GM12878 (cell line): ENCODE measurements at places on chromosomes 4 and X. TPM values are rescaled to one million over a fixed set of nuclear protein-coding genes. Genes with fewer than 3 reads are reported as not detected.

TCEAL6 gene
- total RNA-seq, result not detected in 2 replicates

SSX5 gene
- total RNA-seq, result not detected in 2 replicates

DMRTC1 gene
- total RNA-seq, result not detected in 2 replicates

KLHL13 gene
- total RNA-seq, result 13.5 and 14.7 TPM in 2 replicates

MAGEC1 gene
- total RNA-seq, result 0.05 TPM in 1 of 2 replicates, not detected in the other

DDIT4L gene
- 0.08 TPM in 1 of 2 replicates, not detected in the other for total RNA-seq

FAM114A1 gene
- 5.0 and 5.4 TPM in 2 replicates for total RNA-seq

PLS3 gene
- total RNA-seq, result 161 and 164 TPM in 2 replicates

BMPR1B gene
- total RNA-seq, result not detected in 2 replicates

HTR2C gene
- not detected in 2 replicates for total RNA-seq

PPA2 gene
- 127 and 128 TPM in 2 replicates for total RNA-seq

TMEM154 gene
- 41.4 and 42.3 TPM in 2 replicates for total RNA-seq

GYG2 gene
- total RNA-seq, result 0.05 TPM in 1 of 2 replicates, not detected in the other

KLHL5 gene
- total RNA-seq, result 16.9 and 19.7 TPM in 2 replicates

DIPK2B gene
- not detected in 2 replicates for total RNA-seq

MSX1 gene
- 0.18 and 0.24 TPM in 2 replicates for total RNA-seq

DCAF12L1 gene
- not detected in 2 replicates for total RNA-seq

DNA sequence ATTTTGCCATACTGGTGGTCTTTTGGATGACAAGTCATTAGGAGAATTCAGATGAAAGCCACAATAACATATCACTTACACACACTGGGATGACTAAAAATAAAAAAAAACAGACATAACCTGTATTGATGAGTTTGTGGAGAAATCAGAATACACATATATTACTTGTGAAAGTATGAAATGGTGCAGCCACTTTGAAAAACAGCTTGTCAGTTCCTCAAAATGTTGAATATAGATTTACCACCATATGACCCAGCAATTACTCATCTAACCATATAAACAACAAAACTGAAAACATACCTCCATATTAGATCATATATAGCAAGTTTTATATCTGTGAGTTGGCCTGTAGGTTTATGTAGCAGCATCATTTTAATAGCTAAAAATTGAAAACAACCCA, 608.7 kb downstream of the TLL1 start:
- peak; percentile 19 for DNase-seq

GRCh38 chrX:115533485-115533884, 27.5 kb upstream of the PLS3 start:
- DNase-seq, result no peak

GRCh38 chr4:116489739-116490138, 595.6 kb downstream of the TRAM1L1 start:
- DNase-seq, result no peak

GRCh38 chrX:97065066-97065465, 181.4 kb downstream of the RPA4 start:
- no peak for DNase-seq

GRCh38 chrX:24026432-24026831, 554 bp downstream of the KLHL15 start:
- no peak for DNase-seq

GRCh38 chr4:101081695-101082369, 265.5 kb downstream of the PPP3CA start:
- no peak for DNase-seq

DNA sequence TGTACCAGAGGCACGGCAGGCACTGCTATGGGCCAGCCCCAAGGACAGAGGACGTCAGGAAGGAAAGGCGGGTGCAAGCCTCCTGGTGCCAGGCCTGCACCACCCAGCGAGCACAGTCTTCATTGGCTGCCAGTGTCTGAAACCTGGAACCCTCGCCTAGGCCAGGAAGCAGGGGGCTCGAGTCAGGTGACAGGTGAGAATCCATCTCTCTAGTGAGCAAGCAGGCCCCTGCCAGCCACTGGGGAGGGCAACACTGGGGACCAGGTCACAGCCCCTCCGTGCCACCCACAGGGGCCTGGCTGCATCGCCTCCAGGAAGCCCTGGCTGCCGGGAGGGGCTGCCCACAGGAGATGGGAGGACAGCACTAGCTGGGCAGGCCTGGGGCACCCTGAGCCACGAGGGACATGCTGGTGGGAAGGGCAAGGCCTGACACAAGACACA, 6.9 kb upstream of the HAUS3 start:
- DNase-seq, result no peak

DNA sequence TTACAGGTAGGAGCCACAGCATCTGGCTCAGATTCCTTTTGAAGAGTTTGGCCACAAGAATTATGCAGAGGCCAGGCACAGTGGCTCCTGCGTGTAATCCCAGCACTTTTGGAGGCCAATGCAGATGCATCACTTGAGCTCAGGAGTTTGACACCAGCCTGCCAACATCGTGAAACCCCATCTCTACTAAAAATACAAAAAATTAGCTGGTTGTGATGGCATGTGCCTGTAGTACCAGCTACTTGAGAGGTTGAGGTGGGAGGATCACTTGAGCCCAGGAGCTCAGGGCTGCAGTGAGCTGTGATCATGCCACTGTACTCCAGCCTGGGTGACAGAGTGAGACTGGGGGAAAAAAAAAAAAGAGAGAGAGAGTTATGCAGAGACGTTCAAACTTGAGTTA, 53.0 kb downstream of the MID1IP1 start:
- DNase-seq, result no peak

GRCh38 chr4:53120778-53121177, 245.1 kb downstream of the SCFD2 start:
- no peak for DNase-seq

GRCh38 chr4:945274-946102, 13.2 kb downstream of the TMEM175 start:
- no peak for DNase-seq

DNA sequence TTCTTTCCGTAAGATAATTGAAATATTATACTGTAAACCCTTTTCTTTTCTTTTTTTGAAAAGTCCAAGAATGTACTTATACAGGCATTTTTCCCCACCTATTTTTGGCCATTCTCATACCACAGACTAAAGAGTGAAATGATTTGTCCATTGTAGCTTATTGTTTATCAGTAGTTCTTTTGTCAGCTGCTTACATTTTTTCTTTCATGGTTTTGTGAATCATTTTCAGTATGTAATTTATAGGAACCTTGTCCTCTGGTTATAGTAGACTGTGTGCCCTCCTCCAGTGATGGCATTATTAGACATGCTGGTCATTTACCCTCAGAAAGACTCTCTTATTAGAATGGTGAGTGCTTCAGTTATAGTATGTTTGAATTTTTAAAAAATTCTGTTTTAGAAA, 56.7 kb downstream of the CCKAR start:
- DNase-seq, result no peak

DNA sequence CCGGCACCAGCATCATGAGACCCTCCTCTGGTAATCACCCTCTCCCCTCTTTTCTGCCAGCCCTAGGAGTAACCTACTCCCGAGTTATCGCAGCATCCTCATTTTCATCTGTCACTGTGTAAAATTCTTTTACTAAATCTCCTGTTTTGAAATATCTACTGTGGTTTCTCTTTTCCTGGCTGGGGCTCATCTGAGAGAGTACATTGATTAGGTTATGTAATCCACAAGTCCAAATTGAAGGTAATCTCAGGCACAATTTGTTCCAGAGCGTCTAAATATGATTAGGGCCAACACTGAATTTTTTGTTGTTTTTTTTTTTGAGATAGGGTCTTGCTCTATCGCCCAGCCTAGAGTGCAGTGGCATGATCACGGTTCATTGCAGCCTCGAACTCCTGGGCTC, 142.4 kb downstream of the SMIM20 start:
- no peak for DNase-seq

DNA sequence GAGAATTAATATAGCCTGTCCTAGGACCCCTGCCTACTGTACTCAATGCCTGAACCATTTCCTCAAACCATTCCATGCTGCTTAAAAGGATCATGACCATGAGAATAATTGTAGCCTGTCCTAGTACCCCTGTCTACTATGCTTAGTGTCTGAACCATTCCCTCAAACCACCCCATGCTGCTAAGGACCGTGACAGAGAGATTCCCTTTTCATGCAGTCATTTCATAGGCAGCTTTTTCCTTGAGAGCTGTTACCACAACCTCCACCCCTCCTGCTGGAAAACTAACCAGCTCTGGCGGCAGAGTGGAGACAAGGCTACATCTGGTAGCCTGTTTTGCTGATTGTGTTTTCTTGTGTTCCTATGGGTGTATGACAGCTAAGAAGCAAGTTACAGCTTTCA, 174.9 kb upstream of the SMARCAD1 start:
- DNase-seq, result no peak

- DNase-seq, result no peak
Observed at GRCh38 chr4:173360587-173361221, 10.1 kb upstream of the SAP30 start.

DNA sequence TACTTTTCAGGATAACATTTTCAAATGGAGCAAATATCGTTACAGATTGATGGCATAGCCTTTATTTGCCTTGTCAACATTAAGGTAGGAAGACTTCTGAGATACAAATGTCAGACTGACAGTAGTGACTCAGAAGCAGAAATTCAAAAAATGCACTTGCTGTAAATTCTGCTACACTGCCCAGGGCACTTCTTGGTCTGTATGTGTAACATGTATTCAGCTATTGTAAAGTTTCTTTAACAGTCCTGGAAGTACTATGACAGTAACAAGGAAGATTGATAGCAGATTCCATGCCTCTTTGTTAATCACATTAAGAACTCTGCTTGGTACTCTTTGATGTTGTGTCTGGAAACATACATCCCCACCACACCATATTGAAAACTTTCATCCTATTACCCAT, 69.6 kb upstream of the PCDH18 start:
- no peak for DNase-seq

- DNase-seq, result no peak
Observed at GRCh38 chrX:132373610-132374009, 115.2 kb downstream of the MBNL3 start.

- DNase-seq, result no peak
Observed at GRCh38 chrX:136199365-136199764, 51.8 kb downstream of the MAP7D3 start.

- no peak for DNase-seq
Observed at GRCh38 chrX:38500866-38501265, 60.5 kb upstream of the TSPAN7 start.

GRCh38 chr4:184348311-184349233, 125.8 kb downstream of the IRF2 start:
- peak; percentile 32 for DNase-seq

DNA sequence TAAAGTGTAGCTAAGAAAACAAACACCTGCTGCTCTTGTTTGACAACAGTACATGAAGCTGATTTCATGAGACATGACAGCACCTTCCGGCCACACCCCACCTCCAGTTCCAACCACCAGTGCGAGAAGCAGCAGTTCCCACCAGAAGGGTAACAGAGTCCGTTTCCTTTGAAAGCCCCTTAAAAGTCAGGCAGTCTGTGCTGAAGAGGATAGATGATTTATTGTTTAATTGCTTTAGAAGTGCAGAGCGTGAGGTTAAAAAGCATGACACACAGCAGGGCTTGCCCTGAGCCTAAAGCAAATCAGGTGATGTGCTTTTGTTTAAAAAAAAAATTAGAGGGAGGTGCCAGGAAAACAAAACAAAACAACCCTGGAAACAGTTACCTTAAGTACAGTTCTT, 82.6 kb downstream of the HADH start:
- DNase-seq, result peak; percentile 38

- no peak for DNase-seq
Observed at GRCh38 chrX:9164086-9164485, 130.2 kb upstream of the FAM9B start.

- DNase-seq, result no peak
Observed at GRCh38 chrX:112800971-112801775, 39.5 kb downstream of the AMOT start.

DNA sequence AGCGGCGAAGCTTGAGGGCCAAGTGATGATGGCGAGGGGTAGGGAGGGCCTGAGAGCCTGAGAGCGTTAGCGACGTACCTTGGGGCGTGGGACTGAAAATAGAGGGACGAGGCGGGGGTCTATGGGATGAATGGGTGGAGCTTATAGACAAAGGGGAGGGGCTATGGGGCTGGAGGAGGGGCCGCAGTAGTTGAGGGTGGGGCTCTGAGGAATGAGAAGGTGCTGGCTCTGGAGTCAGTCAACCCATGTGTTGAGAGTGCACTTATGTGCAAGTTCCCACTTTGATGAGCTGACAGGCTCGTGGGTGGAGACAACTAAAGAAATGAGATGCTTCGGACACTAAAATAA, 488 bp downstream of the TBC1D25 start:
- no peak for DNase-seq

GRCh38 chr4:73021634-73022033, 47.9 kb downstream of the COX18 start:
- no peak for DNase-seq

- DNase-seq, result no peak
Observed at GRCh38 chr4:181119186-181119585, 1124.0 kb upstream of the TENM3 start.

GRCh38 chr4:138049355-138049754, 192.8 kb downstream of the SLC7A11 start:
- no peak for DNase-seq
